Activated naive CD8-positive, alpha-beta T cell treated with anti-CD3 and anti-CD28 coated beads for 36 hours (primary cell): ENCODE measurements at places on chromosomes 13 and 19. TPM values are rescaled to one million over a fixed set of nuclear protein-coding genes. Genes with fewer than 3 reads are reported as not detected.

Gene PLPP2
- not detected for total RNA-seq

Gene AMER2
- not detected for total RNA-seq

Gene ZNF221
- total RNA-seq = 1.6 TPM

Gene MUC16
- total RNA-seq = not detected

Gene CNN1
- 0.36 TPM for total RNA-seq

- DNase-seq = no peak
These were observed 57.2 kb downstream of the TNFSF11 start for GRCh38 chr13:42631181-42631580.

- DNase-seq = no peak
These were observed 31.8 kb downstream of the PIP5K1C start for GRCh38 chr19:3668331-3669081.

- DNase-seq = no peak
These were observed 1356.5 kb upstream of the SLC10A2 start for GRCh38 chr13:104422668-104423067.

GRCh38 chr13:93146584-93147297, 79.9 kb upstream of the GPC6 start:
- DNase-seq = no peak

GRCh38 chr13:21355304-21355703, 103.8 kb downstream of the ZDHHC20 start:
- DNase-seq = no peak

DNA sequence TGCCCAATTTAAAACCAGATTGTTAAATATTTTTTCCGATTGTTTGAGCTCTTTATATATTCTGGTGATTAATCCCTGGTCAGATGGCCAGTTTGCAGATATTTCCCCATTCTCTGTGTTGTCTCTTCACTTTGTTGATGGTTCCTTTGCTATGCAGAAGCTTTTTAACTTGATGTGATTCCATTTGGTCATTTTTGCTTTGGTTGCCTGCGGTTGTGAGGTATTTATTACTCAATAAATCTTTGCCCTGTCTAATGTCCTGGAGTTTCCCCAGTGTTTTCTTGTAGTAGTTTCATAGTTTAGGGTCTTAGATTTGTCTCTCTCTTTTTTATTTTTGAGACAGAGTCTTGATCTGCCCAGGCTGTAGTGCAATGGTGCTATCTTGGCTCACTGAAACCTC, 23.8 kb upstream of the LMO7 start:
- no peak for DNase-seq

DNA sequence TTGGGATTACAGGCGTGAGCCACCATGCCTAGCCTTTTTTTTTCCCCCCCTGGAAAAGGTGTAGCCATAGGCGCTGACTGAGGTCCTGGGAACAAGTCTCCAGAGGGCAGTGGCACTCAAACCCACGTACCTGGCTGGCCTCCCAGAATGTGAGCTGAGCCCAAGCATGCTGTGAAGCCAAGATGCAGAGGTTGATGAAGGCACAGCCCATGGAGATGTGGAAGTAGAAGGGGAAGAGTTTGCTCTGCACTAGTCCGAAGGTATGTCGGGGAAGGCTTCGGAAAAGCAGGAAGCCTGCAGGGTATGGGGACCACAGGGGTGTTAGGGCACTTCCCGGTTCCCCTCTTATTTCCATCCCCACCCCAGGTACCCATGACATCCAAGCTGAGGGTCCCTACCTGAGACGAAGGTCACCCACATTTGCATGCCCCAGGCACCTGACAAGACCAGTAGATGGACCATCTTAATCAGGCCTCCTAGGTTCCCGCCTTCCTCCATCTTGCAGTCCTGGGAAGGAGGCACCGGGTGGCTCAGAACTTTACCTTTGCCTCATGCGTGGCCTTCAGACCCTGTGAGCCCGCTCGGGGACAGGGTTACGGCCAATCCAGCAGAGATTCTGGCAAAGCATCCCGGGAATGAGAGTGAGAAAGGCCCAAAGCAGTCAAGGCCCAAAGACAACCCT, 805 bp downstream of the TMEM205 start:
- no peak for DNase-seq

GRCh38 chr13:113999618-113999910, 25.7 kb upstream of the C13orf46 start:
- DNase-seq = no peak

GRCh38 chr13:42762917-42763316, 18.5 kb upstream of the FAM216B start:
- DNase-seq = no peak
